Naive thymus-derived CD4-positive, alpha-beta T cell (primary cell): ENCODE measurements at places on chromosomes 3 and 15. TPM values are rescaled to one million over a fixed set of nuclear protein-coding genes. Genes with fewer than 3 reads are reported as not detected.

Gene WDR49
- polyA plus RNA-seq, result not detected

Gene DNAJC17
- polyA plus RNA-seq, result 35.5 TPM

- H3K36me3 ChIP-seq, result no peaks in the 10 kb centered on the region
- H3K27ac ChIP-seq, result no peak overlapping the region
- no peak for DNase-seq
- no peaks in the 10 kb centered on the region for H3K27me3 ChIP-seq
Observed at GRCh38 chr15:68586274-68586961, 7.6 kb downstream of the CORO2B start.

- no peak overlapping the region for H3K4me3 ChIP-seq
- peaks cover 13% of the 10 kb centered on the region for H3K4me1 ChIP-seq
- no peak for DNase-seq
- no peak overlapping the region for H3K27ac ChIP-seq
- H3K27me3 ChIP-seq, result peaks cover 5% of the 10 kb centered on the region
Observed at GRCh38 chr3:155741603-155742002, 3.3 kb downstream of the PLCH1 start.

DNA sequence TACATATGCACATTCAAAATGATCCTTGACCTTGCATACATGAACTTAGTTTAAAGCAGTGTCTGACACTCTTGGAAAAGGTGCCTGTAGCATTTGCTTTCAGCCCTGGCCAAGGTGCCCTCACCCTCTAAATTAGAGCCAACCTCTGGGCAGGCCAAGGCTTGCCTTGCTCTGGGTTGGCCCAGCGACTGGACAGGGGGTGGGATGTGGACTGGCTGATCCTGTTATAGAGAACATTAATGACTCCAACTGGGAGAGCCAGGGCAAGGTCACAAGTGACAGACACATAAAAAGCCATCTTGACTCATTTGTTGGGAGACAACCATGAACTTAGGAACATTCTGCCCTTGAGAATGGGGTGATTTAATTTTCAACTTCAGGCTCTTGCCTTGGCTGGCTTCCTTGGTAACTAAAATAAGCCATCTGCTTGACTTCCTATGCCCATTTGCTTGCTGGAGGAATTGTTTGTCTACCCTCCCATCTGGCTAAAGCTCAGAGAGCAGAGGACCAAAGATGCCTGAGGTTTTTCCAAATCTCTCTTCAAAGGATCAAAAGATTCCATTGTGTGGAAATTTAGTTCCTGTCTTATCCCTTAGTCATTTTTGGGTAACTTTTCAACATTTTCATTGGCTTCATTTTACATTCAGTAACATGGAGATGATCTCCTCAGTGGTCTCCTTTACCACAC, 403.7 kb downstream of the SOX2 start:
- H3K4me3 ChIP-seq, result no peak overlapping the region
- no peaks in the 10 kb centered on the region for H3K36me3 ChIP-seq
- no peak overlapping the region for H3K27ac ChIP-seq
- DNase-seq, result no peak
- no peaks in the 10 kb centered on the region for H3K27me3 ChIP-seq
- H3K4me1 ChIP-seq, result no peaks in the 10 kb centered on the region
